NB4 (cell line): ENCODE measurements at places on chromosomes 5 and 9.

- no peak for DNase-seq
Observed at GRCh38 chr5:10612251-10612650, 48.4 kb downstream of the ANKRD33B start.

DNA sequence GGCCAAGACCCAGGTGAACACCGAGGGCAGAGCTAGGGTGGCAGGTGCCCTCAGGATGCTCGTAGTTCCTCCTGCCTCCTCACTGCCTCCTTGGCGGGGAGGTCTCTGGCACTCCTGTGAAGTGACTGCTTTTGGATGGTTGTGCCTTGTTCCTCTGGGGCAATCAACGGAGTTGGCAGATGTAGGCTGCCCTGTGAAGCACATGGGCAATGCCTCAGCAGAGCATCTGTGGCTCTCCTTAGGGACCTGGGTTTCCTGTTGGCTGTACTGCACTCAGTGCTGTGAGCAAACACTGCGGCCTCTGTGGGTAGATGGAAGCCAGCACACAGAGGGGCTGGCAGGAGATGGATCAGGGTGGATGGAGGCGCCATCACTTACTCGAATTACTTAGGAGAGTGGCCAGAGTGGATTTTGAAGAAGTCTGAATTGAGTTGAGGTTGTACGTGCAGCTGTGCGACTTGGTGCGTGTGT lies 71.4 kb upstream of the COL5A1 start:
- peak; percentile 81 for DNase-seq

- no peak for DNase-seq
Observed at GRCh38 chr5:114729986-114730385, 368.1 kb downstream of the KCNN2 start.

- DNase-seq = peak; percentile 17
Observed at GRCh38 chr9:96620832-96621269, 1.2 kb upstream of the CDC14B start.

DNA sequence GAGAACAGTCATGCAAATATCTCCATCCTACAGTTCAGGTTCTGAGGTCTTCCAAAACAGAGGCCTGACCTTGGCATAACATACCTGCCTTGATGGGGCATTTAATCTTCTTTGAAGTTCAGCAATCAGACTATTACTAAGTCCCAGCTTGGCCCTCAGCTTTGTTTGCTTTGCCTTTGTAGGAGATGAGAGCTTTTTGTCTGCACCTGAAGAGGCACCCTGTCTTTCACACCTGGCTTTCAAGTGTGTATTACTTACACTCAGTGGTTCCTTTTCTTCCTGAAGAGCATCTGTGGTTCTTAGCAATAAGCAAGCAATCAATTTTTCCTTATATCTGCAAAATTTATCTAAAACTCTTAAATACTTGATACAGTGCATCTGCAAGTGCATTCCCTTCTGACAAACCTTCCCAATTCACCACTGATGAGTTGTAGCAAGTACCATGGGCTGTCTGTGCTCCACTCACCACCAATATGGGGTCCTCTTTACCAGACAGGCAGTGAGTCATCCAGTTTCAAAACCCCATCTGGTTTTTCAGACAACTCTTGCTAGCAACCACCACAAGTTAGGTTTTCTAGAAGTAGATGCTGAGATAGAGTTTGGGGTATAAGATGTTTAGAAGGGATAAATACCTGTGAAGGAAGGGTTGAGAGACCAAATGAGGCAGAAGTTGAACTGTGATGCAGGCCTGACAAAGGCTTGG lies 100.2 kb downstream of the HINT1 start:
- peak; percentile 49 for DNase-seq

GRCh38 chr5:169901896-169902295 lies 78.4 kb downstream of the INSYN2B start:
- no peak for DNase-seq

- no peak for DNase-seq
Observed at GRCh38 chr5:15124871-15125568, 253.4 kb upstream of the ANKH start.

GRCh38 chr9:72790989-72791388 lies 161.9 kb downstream of the ALDH1A1 start:
- no peak for DNase-seq

GRCh38 chr5:178587763-178588611 lies 2.2 kb downstream of the COL23A1 start:
- peak; percentile 29 for DNase-seq
